Activated T-cell treated with anti-CD3 and anti-CD28 coated beads, Interleukin-2, amount 50 U/mL, for 48 hours (primary cell): ENCODE measurements at places on chromosomes 16 and 17.
A peak's percentile ranks its signal among the peaks of the same experiment; 100 is the strongest.

DNA sequence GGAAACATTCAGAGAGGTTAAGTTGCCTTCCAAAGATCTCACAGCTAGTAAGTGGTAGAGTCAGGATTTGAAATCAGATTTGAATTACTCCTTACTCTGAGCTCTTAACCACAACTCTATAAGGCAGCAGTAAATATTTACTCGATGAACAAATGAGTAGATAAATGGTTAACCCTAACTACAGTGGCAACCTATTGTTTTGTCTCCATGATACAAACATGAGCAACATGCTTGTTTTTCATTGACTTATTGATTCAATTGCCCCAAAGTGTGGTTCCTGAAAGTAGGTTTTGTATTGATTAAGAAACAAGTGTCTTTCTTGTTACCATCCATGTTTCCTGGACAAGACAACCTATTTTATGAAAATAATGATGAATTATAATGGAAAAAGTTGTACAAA is 34.8 kb upstream of the DDX52 start:
- DNase-seq, result no peak

- no peak for DNase-seq
Measured at GRCh38 chr17:82327289-82327688, 6.3 kb downstream of the SECTM1 start.

GRCh38 chr17:1440921-1441320 is 15.1 kb downstream of the CRK start:
- DNase-seq, result no peak

DNA sequence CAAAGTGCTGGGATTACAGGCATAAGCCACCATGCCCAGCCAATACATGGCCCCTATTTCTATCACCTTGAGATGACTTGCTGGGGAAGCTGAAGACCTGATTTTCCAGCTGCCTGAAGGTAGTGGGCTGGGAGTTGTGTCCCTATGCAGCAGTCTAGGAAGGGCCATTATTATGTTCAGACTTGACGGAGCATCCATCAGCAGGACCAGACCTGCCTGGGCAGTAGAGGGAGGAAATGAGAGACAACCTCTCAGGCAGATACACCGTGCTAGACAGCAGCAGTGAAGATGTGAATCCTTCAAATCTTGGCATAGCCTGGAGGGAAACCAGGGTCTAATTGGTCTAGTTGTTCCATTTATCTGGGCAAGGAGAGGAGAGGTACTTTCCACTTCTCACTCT is 35.6 kb upstream of the PHOSPHO1 start:
- no peak for DNase-seq

DNA sequence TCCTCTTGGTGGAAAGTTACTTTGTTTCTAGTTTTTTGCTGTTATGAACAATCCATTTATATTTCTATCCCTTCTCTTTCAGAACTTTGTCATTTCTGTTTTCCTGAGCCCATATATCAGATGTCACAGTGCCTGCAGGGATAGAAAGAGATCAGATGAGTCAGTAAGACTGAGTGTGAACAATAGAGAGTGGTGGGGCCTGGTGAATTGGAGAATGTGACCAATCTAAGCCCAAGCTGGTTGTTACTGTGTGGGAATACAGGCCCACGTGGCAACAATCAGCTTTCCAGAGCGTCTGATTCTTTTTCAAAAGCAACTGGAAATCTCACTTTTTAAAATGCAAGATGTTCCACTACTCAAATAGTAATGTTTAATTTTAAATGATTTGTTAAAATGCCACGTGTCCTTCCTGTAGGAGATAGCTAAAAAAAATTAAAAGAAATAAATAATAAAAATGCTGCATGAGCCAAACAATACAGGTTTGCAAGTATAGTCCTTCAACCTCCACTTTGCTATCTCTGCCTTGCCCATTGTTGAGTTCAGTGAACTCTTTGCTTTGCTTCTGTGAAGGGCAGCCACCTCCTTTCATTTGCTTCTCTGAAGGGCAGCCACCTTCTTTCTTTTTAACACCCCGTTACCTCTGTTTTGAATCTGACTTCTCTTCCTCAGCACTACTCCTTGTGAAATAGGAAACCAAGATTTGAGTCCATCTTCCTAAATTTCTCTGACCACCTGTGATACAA is 9.6 kb downstream of the DCTN5 start:
- DNase-seq, result no peak

- DNase-seq, result peak; percentile 84
Measured at GRCh38 chr17:38735161-38735997, 5.2 kb downstream of the CISD3 start.

DNA sequence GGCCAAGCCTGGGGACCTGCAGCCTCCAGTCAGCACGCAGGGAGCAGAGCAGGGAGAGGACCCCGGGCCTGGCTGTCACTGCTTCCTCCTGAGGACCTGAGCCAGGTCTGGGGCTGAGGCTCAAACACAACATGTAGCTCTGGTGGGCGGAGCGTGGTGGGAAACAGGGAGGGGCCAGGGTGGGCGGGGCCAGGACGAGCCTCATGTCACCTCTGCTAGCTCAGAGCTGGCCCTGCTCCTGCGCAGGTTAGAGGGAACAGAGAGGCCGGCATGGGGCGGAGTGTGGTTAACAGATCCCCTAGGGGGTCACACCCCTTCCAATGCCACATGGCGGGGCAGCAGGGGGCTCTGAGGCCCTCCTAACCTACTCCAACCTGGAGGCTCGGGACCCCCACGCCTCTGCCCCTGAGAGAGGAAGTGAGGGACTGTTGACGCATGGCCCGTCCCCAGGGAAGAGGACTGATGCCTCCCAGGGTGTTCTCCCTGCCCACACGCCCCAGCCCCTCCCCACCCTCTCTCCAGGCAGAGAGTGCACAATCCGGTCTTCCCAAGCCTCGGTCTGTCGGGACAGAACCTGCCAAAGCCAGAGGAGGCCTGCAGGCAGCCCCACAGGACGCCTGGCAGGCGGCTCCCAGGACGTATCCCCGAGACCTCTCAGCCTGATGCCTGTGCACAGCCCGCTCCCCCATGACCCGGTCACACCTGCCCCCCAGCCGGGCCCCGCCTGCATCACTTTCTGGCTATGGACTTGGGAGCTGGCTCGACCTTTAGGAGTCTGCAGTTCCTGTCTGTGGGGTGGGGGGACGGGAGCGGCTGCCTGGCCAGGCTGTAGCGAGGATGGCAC is 15.2 kb downstream of the PIEZO1 start:
- peak; percentile 60 for DNase-seq

- no peak for DNase-seq
Measured at GRCh38 chr17:13575466-13575865, 26.3 kb downstream of the HS3ST3A1 start.

DNA sequence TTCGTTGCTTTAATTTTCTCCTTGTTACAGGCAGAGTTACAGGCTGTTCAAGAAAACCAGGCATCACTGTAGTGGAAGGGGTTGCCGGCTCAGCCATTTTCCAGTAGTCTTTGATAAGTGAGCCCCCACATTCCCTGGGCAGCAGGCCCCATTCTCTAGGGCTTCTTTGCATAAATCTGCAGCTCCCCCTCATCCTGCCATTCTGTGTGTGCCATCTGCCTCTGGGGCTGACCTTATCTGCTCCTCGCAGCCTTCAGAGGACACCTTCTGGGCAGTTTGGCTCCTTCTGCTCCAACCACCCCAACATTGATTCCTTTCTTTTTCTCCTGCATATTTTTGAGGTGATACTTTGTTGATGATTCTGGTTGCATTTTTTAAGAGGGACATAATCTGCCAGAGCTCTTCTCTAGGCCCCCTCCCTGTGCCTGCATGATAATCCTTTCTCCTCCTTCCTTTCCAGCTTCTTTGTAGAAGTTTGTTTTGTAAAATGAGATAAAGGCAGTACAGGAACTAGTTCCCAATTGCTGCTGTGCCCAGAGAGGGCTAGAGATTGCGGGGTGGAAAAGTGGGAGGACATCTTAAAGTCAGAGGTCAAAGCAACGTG is 17.1 kb downstream of the RND2 start:
- DNase-seq, result no peak

DNA sequence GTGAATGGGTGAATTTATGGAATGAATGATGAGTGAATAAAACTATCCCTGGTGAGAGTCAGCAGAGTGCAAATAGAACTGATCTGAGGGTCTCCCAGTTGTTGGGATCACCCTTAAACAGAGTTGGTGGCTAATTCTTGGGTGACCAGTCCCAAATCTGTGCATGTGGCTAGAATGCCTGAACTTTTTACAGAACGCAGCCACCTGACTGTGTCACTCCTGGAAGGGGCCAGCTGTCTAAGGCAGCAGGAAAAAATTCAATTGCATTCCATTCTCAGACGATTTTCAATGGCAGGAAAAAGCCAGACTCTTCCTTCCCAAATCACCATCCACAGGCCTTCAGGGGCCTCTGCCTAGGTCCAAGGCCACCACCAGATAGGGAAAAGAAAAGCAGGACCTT is 43.5 kb downstream of the BEAN1 start:
- no peak for DNase-seq

- DNase-seq, result no peak
Measured at GRCh38 chr17:31134576-31134975, 39.8 kb downstream of the NF1 start.

DNA sequence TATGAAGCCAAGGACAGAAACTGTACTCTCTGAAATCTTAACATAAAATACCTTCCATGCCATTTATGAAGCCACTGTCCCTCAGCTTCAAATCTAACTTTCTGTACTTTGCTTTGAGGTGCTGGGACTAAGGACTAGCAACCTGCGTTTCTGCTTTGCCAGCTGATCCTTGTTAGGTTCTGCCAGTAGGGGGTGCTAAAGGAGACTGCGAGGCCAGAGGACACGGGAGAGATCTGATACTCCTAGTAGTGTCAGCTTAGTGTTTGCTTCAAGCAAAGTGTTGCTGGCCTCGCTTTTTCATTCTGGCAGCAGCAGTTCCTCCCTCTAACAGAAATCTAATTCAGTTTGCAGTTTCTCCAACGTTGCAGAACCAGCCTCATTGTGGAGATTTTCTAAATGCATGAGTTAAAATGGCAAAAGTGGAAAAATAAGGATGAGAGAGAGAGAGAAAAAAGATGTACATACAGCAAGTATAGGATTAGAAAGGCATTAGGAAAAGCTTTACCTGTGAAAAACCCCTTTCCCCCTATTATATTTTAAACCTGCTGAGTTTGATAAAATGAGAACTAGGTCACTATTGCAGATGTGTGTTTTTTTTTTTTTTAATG is 297.5 kb downstream of the CA10 start:
- DNase-seq, result peak; percentile 21

DNA sequence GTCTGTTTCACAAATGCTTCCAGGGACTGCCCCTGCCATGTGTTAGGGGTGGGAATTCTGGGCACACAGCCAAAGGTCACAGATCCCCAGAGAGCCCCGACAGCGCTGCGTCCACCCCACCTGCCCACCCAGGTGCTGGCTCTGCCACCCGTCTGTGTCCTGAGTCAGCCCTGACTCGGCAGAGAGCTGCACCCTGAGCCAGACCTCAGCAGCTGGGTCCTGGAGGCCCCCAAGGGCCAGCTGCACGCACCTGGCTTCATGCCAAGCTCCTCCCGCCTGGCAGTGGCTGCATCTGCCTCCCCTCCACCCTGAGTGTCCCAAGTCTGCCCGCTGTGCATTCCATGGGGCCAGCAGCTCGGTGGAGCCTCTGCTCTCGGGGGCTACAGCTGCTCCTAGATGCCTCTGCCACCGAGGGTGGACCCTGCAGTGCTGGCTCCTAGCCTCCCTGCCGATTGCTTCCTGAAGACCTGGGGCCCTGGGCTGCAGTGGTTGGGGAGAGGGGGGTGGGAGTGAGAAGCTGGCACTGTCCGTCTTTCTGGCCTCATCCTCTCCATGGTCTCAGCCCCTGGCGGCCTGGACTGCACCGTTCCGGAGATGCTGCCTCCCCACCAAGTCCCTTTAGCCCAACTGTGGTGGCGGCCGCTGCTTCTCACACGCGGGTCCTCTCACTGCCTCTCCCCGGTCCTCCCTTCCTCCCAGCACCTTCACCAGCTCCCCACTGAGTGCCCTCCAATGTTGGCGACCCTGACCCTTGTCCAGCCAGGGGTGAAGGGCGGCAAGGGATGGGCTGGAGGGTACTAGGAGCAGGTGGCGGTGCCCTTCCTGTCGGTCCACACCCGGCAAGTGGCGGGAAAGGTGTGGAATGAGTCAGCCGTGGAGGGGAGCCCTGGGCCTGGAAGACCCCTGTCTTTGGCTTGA is 3.0 kb downstream of the SECTM1 start:
- DNase-seq, result no peak

- DNase-seq, result no peak
Measured at GRCh38 chr17:40442392-40443195, 656 bp upstream of the IGFBP4 start.

GRCh38 chr17:81237591-81238489 is 1.0 kb downstream of the TEPSIN start:
- no peak for DNase-seq

DNA sequence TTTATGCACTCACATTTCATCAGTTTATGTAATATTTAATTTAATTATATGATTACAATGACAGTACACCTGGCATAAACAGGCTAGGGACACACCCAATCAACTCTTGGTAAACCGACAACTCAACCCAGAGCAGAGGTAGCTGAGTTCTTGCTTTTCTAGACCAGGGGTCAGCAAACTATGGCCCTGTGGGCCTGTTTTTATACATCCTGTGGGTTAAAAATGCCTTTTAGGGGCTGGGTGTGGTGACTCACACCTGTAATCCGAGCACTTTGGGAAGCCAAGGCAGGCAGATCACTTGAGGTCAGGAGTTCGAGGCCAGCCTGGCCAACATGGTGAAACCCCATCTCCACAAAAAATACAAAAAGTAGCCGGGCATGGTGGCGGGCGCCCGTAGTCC is 99.2 kb upstream of the TMEM97 start:
- DNase-seq, result no peak

DNA sequence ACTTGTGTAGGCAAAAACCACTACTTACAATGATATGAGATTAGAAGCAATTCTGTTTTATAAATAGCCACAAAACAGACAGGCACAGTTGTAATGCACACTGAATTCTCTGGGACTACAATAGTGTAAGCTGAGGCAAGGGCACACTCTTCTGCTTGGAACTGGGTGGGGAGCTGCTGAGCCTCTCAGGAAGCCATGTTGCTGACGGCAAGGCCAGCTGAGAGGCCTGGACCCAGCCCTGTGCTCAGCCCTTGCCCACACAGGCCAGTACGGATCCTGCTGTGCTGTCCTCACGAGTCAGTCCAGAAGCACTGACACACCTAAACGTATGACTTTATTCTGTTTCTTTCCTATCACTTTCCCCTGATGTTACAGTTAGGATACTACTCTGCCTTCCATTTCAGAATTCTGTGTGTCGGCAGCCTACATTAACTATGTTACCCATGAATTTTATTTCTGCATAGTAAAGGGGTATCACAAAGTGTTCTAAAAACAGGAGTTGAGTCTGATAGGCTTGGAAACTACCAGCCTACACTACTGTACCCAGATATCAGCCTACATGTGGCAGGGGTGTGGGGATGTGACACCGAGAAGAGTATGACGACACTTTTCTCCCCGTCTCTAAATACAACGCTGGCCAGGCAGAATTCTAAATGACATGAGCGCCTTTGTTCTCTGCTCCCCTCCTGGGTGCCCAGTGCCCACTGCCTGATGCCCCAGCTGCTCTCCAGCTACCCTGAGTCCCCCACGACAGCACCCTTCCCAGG is 41.1 kb upstream of the FAAP100 start:
- DNase-seq, result no peak
